Aorta (tissue), 5 donors: ENCODE measurements at places on chromosomes 2 and 18. TPM values are rescaled to one million over a fixed set of nuclear protein-coding genes. Genes with fewer than 3 reads are reported as not detected.

DNA sequence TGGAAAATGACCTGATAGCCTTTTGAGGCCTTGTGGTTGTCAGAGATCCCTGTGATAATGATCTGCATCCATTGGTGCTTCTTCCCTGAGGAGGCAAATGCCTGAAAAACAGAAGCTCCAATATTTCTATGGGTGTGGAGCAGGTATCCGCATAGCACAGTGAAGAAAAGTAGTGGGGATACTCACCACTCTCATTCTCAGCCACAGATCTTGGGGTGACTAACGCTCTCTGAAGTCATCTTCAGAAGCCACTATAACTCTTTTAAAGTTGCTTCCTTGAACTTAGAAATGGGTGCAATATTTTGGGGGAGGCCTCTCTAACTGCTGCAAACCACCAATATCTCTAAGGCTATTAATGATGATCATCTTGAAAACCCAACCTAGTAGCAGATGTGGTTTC, 46.2 kb downstream of the ARHGAP15 start:
- no peak for DNase-seq

DNA sequence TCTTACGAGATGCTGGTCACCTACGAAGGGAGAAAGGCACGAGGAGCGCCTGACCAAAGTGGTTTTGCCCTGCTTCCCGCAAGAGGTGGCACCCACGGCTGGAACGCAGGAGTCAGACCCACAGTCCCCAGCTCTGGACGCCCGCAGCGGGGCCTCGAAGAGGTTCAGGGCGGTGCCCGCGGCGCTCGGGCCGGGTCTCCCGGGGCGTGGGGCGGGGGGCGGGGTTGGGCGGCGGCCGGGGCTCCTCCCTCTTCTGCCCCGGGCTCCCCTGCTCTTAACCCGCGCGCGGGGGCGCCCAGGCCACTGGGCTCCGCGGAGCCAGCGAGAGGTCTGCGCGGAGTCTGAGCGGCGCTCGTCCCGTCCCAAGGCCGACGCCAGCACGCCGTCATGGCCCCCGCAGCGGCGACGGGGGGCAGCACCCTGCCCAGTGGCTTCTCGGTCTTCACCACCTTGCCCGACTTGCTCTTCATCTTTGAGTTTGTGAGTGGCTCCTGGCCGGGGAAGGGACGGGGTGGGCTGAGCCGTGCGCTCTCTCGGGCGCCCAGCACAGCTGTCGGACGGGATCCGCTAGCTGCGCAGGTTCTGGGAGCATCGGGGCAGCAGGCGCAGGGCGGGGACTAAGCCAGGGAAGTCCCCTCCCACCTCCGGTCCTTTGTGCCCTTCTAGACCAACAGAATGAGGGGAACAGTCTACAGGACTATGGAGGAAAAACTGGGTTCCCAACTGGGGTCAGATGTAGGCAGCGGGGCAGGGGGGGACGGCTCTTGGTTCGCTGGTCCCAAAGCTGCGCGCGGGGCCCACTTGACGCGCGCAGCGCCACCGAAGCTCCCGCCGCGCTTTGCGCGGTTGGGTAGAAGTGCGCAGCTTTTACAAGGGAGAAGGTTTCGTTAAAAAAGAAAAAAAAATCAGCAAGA, at the start of gene MAL:
Gene MAL (plus strand): TSS at position 303 of the 914 bp plus-strand sequence. CDS start 85 bp downstream, at position 388.
- DNase-seq, result no peak

DNA sequence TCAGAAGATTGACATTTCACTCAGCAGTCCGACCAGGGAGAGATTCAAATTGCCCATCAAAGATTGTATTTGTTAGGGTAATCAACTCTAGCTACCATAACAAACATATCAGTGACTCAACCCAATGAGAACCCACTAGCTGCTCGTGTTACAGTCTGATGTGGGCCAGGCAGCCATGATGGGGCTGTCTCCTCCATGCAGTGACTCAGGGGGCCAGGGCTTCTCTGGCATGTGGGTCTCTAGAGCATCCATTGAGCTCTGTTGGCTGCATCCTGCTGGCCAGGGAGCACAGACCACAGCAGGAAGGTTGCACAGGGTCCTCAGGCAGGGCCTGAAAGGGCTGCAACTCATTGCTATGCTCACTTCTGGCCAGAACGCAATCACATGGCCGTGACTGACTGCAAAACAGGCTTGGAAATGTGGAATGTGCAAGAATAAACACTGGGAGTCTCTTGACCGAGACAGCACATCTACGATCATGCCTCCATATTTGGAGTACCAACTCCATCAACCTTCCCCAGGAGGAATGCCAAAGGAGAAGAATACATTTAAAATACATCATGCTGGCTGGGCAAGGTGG, 216.8 kb downstream of the EIPR1 start:
- DNase-seq, result no peak

DNA sequence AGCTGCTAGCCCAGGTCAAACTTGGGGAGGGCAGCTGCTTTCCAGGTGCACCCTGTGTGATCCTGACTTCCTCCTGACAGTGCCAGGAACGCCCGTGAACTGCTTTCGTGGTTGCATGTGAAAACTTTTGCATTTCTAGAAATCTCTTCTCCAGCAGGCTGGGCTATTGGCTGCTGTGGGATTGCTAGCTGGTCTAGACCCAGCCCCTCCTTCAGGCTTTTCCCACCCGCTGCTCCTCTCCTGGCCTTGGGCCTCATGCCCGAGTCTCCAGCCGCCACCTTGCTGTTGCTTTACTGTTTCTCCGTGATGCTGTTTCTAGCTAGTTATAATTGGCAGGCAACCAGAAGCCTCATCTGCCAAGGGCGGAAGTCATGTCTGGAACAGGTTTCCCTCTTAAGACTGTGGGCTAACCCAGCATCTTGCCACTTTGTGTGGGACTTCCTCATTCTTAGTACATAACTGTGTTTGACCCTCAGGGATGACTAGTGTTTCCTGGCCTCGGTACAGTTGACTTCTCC, 27.0 kb upstream of the MGAT4A start:
- DNase-seq, result peak; percentile 89

DNA sequence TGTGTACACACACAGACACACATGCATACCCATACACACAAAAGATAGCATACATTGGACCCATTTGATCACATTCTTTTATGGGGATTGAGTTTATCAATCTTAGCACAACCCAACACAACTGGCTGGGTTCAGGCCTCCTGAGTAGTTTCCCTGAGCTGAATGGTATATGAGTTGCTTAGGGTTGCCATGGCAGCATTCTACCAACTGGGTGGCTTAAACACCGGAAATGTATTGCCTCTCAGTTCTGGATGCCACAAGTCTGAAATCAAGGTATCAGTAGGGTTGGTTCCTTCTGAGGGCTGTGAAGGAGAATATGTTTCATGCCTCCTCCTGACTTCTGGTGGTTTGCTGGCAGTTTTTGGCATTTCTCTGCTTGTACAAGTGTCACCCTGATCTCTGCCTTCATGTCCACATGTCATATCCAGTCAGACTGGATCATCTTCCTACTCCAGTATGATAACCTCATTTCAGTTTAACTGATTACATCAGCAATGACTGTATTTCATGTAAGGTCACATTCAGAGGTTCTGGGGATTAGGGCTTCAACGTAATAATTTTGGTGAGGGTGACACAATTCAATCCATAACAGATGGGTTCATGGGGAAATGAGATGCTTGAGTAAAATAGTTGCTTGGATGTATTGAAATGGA, 212.7 kb downstream of the KCNE4 start:
- no peak for DNase-seq

GRCh38 chr2:210198326-210198725, 26.9 kb downstream of the ACADL start:
- DNase-seq, result no peak

GRCh38 chr2:121398853-121399252, 113.9 kb upstream of the TFCP2L1 start:
- no peak for DNase-seq

GRCh38 chr2:85799215-85799956, 45.6 kb downstream of the ATOH8 start:
- DNase-seq, result no peak

DNA sequence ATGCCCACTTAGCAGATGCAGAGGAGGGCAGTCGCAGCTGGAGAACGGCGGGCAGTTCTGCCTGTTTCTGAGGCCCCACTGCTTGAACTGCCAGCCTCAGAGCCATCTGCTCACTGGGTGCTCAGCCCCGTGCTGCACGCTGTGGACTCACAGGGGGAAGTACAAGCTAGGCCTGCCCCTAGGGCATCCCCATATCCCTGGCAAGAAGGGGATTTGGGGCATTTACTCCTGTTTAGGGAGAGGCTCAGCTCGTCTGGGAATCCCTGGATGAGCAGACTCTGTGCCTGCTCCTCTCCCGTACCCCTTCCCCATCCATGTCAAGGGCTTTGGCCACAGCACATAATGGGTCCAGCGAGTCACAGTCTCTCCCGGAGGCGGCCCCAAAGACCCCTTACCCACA, 169.8 kb upstream of the PKDCC start:
- DNase-seq, result no peak

DNA sequence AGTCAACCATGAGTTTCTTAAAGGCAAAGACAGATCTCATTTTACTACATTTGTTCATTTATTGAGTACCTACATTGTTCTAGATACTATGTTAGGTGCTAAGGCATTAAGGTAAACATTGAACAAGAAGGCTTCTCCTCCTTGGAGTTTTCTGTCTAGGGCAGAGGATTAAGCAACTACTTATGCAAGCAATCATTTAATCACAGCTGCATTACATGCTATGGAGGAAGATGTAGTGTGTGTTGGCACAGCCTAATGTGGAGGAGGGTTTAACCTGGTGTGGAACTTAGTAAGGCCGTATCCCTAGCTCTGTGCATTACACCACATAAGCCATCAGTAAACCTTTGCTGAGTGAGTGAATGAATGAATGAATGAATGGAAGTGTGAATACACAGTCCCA, 106.5 kb upstream of the MAP3K20 start:
- DNase-seq, result no peak

GRCh38 chr18:7892556-7892955, 325.4 kb downstream of the PTPRM start:
- no peak for DNase-seq

- no peak for DNase-seq
Measured at GRCh38 chr18:74714791-74715190, 117.1 kb downstream of the ZNF407 start.

DNA sequence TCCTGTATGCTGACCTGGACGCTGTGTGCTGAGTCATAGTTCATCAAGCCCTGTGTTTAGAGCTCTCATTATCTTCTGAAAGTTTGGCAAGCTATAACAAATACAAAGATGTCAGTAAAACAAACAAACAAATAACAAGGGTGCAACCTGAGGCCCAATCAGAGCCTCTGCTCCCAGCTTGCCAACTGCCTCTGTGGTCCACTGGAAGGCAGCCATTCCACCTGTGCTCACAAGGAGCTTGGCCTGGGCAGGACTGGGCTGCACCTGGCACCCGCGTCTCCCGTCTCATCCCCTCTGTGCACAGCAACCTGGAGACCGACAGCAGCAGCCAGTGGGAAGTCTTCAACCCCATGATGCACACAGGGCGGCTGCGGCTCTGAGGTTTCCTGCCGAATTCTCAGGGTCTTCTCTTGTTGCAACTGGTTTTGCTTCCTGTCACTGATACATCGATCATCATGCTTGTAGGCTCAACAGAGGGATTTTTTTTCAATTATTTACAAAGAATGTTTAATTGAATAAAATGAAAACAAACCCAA, 97.8 kb downstream of the TMEM18 start:
- DNase-seq, result no peak

DNA sequence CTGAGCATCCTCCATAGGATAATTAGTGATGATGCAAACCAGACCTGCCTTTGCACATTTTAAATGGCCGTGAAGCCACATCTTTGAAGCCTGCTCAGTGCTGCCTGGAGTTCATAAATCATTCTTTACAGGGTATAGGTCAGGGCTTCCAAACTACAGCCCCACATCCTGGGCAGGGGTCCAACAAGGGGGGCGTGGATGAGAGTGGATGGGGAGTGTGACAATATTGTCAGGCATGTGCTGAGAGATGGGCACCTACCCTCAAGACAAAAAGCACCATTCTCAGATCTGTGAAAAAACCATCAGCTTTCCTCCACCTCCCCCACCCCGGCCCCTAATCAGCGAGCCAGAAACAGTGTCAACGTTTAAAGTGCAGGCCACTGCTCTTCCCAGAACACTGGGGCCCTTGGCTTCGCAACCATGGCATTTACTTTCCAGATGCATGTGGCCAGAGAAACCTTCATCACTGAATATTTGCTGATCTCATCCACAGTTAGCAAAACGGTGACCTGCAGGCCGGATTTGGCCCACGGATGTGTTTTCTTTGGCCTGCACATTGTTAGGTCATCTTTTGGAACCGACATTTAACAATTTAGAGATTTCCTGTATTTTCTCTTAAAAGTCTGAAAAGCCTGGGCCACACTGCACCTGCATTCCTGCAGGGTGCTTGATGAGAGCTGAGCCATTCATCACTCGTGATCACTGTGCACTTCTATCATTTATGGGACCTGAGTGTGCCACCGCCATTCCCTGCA, 130.7 kb downstream of the ANKRD44 start:
- DNase-seq, result peak; percentile 66

DNA sequence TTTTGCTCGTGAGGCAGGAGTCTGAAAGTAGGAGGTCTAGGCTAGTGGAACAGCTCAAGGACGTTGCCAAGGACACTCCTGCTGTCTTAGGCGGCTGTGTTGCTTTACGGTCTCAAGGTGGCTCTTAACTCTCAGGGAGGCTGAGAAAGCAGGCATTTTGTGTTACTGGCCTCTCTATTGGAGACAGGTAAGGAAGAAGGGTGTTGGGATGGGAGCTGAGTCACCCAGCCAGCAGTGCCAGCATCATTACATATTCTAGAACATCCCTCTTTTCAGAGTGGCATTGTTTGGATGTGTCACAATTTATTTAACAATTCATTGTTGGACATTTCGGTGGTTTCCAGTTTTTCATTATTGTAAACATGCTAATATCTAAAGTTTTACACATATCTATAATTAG, 30.8 kb upstream of the TMEM214 start:
- no peak for DNase-seq

DNA sequence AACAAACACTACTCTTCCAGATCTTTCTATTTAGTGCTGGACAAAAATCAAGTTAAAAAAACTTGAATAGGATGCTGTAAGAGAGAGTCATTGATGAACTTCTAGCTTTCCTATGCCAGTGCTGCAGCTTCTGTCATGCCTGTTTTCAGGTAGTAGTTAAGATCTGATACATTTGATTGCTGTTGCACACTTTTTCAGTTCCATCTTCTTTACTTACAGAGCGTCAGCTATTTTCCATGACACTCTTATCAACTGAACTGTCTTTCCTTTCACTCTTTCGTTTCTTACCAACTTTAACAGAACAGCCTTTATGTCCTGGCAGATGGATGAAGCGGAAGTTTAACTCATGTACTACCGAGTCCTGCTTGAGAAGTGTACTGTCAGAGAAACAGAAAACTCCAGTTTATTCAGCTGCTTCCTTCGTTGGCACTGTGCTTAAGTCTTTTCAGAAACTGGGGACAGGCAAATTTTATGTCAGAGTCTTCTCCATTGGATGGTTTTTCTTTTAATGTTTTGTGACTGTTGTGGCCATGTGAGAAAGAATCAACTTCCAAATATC, 145.9 kb upstream of the KLHL14 start:
- no peak for DNase-seq

The COL4A3 gene
- 22.7 TPM for polyA plus RNA-seq

The CTNNA2 gene
- 0.05 TPM for polyA plus RNA-seq

The LCT gene
- 0.03 TPM for polyA plus RNA-seq

The CGREF1 gene
- 5.8 TPM for polyA plus RNA-seq

The ELMOD3 gene
- 38.3 TPM for polyA plus RNA-seq

The FRZB gene
- polyA plus RNA-seq, result 47.9 TPM

The TRABD2A gene
- 1.4 TPM for polyA plus RNA-seq

The RGPD3 gene
- polyA plus RNA-seq, result 0.20 TPM
